ENCODE measurements at places on chromosomes 3 and 15. TPM values are rescaled to one million over a fixed set of nuclear protein-coding genes. Genes with fewer than 3 reads are reported as not detected.
A peak's percentile ranks its signal among the peaks of the same experiment; 100 is the strongest.

Gene ATOSA
- 5.8 TPM for total RNA-seq

Gene OXTR
- 1.1 TPM for total RNA-seq

Gene SH2D7
- total RNA-seq, result not detected

Gene NFKBIZ
- 15.7 TPM for total RNA-seq

Gene SLC7A14
- 0.10 TPM for total RNA-seq

- DNase-seq, result no peak
Observed at GRCh38 chr15:67135494-67135893, 70.1 kb downstream of the SMAD3 start.

DNA sequence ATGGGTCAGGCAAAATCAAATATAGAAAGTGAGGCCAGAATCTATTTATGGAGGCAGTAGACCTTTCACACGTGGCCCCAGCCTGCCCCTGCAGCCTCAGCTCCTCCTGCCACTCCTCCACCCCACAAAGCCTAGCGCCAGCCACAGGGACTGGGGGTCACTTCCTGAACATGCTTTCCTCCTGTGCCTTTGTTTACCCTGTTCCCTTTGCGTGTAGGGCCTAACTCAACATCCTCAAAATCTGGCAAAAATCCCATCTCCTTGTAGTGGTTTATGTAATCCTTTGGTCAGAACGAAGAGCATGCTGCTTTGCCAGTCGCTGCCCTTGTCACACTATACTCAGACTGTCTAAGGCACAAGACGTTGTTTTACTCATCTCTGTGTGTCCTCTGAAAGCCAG is 39.6 kb downstream of the KBTBD12 start:
- DNase-seq, result peak; percentile 56

GRCh38 chr3:29601861-29602585 is 321.2 kb downstream of the RBMS3 start:
- no peak for DNase-seq

DNA sequence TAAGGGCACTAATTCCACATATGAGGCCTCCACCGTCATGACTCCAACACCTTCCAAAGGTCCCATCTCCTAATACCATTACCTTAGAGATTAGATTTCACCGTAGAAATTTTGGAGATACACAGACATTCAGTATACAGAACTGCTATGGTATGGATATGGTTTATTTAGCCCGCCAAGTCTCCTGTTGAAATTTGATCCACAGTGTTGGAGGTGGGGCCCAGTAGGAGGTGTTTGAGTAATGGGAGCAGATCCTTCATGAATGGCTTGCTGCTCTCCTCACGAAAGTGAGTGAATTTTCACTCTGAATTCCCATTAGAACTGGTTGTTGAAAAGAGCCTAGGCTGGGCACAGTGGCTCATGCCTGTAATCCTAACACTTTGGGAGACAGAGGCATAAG is 7.4 kb downstream of the MKRN3 start:
- no peak for DNase-seq

DNA sequence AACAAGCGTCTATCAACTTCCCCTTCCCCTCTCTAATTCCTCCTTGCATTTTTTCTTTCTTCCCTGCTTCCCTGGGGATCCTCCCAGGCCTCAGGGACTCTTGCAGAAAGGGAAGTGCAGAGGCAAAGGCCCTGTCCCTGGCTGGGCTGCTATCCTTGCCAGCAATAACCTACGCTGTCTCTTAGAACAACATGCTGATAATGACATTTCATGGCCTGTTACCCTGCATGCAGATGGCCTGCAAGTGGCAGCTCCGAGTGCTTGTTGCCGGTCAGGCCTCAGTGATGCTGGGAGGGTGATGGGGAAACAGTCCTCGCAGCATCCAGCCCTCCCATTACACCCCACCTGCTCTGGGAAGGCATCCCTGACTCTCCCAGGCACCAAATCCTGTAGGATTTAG is 167.6 kb downstream of the RAB11A start:
- peak; percentile 74 for DNase-seq

DNA sequence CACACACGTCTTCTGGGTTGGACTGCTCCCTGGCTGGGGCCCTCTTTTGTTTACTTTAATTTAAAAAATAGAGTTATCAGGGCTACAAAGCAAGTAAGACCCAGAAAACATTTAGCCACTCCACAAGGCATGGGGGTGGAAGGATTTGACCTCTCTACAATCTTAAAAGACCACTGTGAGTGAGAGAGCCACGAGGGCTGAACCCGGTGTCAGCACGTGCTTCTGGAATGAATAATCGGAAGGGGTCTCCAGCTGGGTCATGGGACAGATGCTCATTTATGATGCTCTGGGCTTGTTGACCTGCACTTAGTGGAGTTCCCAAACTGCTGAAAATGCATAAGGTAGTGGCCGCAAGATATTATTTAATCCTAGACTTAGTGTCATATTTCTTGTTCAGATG is 52.4 kb downstream of the EIF4E3 start:
- no peak for DNase-seq

GRCh38 chr15:67061811-67062368 is 3.5 kb upstream of the SMAD3 start:
- no peak for DNase-seq

GRCh38 chr3:130516645-130517512 is at the start of gene COL6A6:
TSS of gene COL6A6 (plus strand) at chr3:130517177. CDS start at chr3:130560365, 43,188 bp downstream.
- DNase-seq, result no peak

- DNase-seq, result no peak
Observed at GRCh38 chr3:29070959-29071634, 209.8 kb upstream of the RBMS3 start.

DNA sequence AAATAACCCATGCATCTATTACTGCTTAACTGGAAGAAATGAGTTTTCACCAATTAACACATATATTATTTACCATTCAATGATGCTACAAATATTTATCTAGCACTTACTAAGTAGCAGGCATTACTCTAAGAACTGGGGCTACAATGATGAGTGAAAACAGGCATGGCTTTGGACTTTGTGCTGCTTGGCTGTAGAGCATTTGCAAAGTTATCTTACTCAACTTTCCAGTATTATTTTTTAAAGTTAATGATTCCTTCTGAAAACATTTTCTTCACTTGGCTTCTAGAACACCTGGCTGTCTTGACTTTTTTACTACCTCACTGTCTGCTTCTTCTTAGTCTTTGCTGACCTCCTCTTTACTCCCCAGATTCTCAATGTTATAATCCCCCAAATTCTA is 1.8 kb downstream of the C3orf33 start:
- DNase-seq, result peak; percentile 6

DNA sequence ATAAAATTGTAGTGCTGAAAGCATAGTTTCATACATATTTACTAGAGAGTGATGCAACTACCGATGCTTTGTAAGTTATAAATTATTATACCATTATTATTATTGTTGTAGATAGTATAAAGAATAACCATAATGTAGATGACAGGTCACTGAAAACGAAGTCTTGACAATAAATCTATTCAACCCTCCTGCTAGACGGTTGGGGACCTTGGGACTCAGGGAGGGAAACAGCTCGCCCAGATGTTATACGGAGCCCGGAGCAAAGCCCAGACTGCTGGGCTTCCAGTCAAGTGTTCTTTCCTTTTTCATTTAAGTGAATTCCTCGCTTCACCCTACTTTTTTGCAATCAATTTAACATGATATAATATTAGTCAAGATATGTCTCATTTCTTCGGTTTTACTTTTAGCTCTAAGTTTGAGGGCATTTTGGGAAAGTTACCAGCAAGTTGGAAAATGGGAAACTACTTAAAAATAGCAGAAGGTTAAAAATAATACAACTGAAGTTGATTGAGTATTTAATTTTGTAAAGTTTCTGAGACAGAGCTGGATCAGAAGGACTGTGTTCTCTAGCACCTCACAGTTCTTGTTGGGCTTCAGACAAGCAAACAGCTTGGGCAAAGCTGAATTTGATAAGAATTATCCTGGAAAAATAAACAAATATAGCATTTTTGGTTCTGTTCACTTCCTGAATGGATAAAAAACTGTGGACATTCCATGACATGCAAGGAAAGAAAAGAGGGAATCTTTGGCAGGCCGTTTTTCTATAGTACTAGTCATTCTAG is 173.4 kb upstream of the TP63 start:
- DNase-seq, result no peak

GRCh38 chr3:120101624-120102023 is 7.4 kb upstream of the GSK3B start:
- DNase-seq, result no peak

DNA sequence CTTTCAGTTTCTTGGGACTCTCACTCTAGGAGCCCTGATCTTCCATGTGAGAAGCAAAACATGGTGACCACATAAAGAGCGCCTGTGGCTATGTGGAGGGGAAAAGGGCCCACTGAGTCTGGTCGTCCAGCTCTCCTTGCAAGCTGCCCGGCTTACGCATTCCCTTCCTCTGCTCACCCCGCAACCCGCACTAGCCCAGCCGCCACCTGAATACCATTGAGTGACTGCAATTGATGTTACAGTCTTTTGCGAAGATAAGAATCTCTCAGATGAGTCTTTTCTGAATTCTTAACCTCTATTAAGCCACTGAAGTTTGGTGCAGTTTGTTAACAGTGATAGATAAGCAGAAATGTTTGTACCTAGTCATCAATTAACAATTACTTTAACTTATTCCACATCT is 589.0 kb upstream of the DPPA4 start:
- DNase-seq, result no peak

GRCh38 chr3:36447061-36447460 is 66.8 kb downstream of the STAC start:
- no peak for DNase-seq

Data from G401 (cell line).